ENCODE measurements at places on chromosomes 6 and 20. TPM values are rescaled to one million over a fixed set of nuclear protein-coding genes. Genes with fewer than 3 reads are reported as not detected.

Gene OARD1
- 25.0 TPM for total RNA-seq

Gene PCK1
- total RNA-seq, result 272 TPM

Gene ADGB
- 0.72 TPM for total RNA-seq

Gene UBD
- total RNA-seq, result 0.86 TPM

Gene RIN2
- total RNA-seq, result 105 TPM

Gene SLC17A9
- 54.7 TPM for total RNA-seq

Gene MATN4
- total RNA-seq, result not detected

Gene TBX18
- 0.35 TPM for total RNA-seq

Gene TMEM74B
- 1.4 TPM for total RNA-seq

Gene TRIM31
- 44.4 TPM for total RNA-seq

Gene CENPB
- 65.6 TPM for total RNA-seq

Gene MCCD1
- total RNA-seq, result not detected

Gene ANKRD66
- total RNA-seq, result not detected

Gene C6orf136
- 71.3 TPM for total RNA-seq

Gene LY6G6D
- total RNA-seq, result not detected

Gene CEP57L1
- 13.1 TPM for total RNA-seq

Gene PRR18
- total RNA-seq, result not detected

Gene GSTA3
- not detected for total RNA-seq

Gene TMEM200A
- 20.4 TPM for total RNA-seq

Gene TMEM151B
- total RNA-seq, result 0.12 TPM

Gene SNAP91
- total RNA-seq, result not detected

Gene ZNF343
- total RNA-seq, result 8.5 TPM

Gene RBBP9
- 5.9 TPM for total RNA-seq

Gene BMP7
- total RNA-seq, result 1.3 TPM

Gene CLVS2
- total RNA-seq, result 0.05 TPM

Gene PLCB1
- total RNA-seq, result 8.3 TPM

Gene MAS1
- not detected for total RNA-seq

Gene BTNL2
- total RNA-seq, result not detected

Gene SOX18
- 26.8 TPM for total RNA-seq

Gene UBE2C
- total RNA-seq, result 23.7 TPM

Gene VGLL2
- total RNA-seq, result not detected

Gene B4GALT5
- total RNA-seq, result 56.2 TPM

Gene POU5F1
- total RNA-seq, result 3.4 TPM

Gene TCP11
- total RNA-seq, result not detected

Gene AVP
- total RNA-seq, result not detected

Measured in colonic mucosa (tissue), 4 donors.